ENCODE measurements at places on chromosomes 16 and 17.

GRCh38 chr17:19812407-19812806 is 55.3 kb downstream of the ULK2 start:
- no peak for DNase-seq

DNA sequence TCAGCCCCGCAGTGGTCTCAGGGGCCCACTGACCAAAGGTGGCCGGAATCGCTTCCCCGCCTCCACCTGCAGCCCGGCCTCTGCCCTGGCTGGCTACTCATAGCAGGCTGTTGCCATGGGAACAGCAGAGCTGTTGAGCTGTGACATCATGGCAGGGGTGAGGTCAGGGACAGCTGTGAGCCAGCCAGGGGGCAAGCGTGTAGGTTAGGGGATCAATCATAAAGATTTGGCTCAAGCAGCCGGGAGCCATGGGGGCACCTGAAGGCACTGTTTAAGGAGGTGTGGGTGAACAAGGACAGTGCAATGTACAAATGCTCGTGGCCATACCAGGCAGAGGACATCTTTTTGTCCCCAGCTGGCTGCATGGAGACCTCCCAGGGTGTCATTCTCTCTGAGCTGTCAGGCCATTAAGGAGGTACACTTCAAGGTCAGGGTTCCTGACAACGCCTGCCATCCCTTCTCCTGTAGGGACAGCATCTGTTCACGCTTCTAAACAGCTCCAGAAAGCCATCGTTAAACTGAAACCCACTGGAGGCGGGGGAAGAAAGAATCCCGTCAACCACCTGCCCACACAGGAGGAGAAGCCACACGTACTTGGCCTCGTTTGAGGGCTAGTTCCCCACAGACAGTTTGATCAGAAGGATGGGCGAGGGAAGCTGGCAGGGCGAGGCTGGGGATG is at the start of gene CEP295NL:
Gene CEP295NL, minus strand, starts transcription at position 101 of the 679 bp plus-strand sequence. CDS start 1,373 bp downstream, outside the sequence.
- DNase-seq: no peak

GRCh38 chr17:4304417-4305027 is 40.7 kb upstream of the ANKFY1 start:
- DNase-seq: peak; percentile 20

DNA sequence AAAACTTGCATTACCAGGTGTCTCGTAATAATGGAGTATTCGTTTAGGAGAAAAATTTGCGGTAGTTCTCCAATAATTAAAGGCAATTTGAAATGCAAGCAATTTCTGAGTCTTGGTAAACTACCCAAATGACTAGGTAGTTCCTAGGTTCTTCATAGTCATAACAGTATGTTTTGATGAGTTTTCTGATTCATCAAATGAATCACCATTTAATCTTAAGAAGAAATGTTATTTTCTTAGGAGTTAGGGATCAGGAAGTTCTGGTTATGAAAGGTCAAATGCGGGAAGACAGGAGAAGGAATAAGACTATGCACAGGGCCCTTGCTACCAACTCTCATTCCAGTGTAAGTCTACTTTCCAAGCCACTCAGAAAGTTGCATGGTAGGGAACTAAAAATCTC is 221.5 kb upstream of the SOX9 start:
- no peak for DNase-seq

GRCh38 chr16:72942021-72942420 is 105.9 kb downstream of the ZFHX3 start:
- no peak for DNase-seq

GRCh38 chr17:4003501-4004421 is 39.5 kb upstream of the ATP2A3 start:
- DNase-seq: no peak

- DNase-seq: no peak
Measured at GRCh38 chr17:59842901-59843652, 49.7 kb downstream of the TUBD1 start.

DNA sequence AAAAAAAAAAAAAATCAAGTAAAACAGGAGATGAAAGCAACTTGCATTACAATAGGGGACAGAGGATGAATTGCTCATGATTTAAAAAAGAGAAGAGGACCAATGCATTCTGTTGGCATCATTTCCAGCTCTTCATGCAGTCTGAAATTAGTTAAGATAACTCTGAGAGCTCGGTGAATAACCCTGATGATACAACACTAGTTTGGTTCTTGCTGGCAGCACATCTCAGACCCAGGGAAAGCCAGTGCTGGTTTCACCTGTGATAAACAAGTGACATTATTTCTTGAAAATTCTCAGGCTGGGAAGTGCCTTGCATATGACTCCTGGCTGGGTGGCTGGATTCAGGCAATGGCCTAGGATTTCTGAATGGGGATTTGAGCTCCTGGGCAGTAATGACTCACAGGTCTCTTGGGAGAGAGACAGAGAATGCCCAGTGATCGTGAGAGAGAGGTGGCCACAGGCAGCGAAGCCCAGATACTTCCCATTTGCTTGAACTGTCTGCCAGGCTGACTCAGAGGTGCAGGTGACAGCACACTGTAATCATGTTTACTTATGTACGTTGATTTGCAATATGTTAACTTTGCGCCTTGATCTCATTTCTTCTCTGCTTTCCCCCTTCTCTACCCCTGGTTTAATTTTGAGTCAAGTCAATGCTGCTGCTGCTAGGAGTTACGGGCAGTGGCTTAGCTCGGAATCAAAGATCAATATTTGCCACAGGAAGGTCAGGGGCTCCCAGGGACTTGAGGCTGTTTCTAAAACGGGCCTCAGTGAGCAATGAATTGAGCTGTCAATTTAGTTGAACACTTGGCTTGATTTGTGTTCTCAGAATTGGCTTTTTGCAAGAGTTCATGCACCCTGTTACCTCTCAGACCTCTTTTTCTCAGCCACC is 27.1 kb downstream of the ARSG start:
- peak; percentile 9 for DNase-seq

DNA sequence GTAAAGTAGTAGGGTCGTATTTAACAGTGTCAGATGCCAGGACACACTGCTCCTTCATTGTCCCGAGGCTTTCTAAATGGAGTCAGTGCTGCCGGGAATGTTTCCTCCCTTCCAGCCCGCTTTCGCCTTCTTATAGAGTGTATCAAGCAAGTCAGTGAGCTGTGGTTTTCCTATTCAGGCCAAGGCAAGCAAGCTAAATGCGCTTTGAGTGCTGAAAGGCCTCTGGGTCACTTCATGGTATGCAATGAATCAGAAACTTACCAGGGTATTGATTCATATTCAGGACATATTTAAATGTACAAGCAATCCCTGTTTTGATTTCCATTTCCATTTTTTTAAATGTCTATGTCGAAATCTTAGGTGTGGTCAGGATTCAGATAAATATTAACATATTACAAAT is 327.9 kb upstream of the SOX9 start:
- DNase-seq: no peak

DNA sequence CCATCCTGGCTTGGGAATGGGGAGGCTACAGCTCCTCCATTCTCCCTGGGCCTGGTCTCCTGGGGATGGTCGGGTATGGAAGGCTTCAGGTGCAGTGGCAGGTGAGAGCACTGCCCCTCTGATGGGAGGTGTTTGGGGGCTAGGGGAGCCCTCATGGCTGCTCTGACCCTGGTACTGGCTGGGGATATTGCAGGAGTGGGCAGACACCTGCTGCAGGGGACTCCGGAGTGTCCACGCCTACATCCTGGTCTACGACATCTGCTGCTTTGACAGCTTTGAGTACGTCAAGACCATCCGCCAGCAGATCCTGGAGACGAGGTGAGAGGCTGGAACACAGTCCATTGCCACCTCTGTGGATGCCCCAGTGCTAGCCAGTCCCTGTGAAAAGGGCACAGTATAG is 8.8 kb downstream of the RASL10B start:
- no peak for DNase-seq

GRCh38 chr16:7755347-7755882 is 422.8 kb downstream of the RBFOX1 start:
- no peak for DNase-seq

- no peak for DNase-seq
Measured at GRCh38 chr17:19883537-19884215, 15.9 kb upstream of the ULK2 start.

GRCh38 chr17:30433514-30433913 is 43.7 kb upstream of the GOSR1 start:
- peak; percentile 78 for DNase-seq

- DNase-seq: no peak
Measured at GRCh38 chr17:38418062-38418692, 10.1 kb upstream of the ARHGAP23 start.

DNA sequence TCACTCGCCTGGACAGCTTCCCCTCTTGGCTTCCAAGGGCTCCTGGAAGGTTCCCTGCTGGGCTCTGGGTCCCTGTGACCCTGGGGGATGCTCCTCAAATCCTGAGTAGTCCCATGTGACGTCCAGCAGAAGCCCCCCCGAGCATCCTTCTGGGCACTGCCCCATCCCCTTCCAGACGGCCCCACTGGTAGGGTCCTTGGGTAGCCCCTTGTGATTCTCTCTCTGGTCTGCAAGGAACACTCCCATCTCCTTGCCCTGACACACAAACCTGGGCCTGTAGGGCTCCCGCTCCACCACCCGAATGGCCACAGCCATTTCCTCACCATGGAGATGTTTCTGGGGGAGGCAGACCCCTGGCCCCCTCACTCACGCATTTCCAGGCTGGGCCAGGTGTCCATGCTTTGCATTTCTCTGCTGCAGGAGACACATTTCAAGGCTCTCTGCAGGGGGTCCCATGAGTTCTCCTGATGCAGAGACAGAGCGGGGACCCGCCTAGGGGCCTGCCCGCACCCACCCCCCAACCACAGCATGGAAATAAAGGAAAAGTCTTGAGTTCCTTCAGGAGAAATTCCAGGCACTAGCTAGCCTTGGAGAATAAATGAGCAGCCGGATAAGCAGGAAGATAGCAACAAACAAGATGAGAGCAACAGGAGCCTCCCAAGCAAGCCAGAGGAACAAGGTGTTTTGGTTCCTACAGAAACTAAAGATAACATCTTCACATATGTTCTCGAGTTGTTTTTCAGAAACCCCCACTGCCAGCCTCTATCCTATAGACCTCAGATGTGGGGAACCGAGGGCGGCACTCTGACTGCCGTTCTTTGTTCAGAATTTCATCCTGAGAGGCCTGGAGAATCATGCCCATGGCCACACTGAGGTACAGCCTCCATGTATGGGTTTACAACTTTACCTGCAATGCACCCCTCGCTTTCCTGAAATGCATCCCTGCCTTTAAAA is 128.8 kb downstream of the MGAT5B start:
- no peak for DNase-seq

- DNase-seq: no peak
Measured at GRCh38 chr16:54282202-54282927, 4.2 kb downstream of the IRX3 start.

GRCh38 chr16:56625943-56626654 is 518 bp downstream of the MT1E start:
- no peak for DNase-seq

DNA sequence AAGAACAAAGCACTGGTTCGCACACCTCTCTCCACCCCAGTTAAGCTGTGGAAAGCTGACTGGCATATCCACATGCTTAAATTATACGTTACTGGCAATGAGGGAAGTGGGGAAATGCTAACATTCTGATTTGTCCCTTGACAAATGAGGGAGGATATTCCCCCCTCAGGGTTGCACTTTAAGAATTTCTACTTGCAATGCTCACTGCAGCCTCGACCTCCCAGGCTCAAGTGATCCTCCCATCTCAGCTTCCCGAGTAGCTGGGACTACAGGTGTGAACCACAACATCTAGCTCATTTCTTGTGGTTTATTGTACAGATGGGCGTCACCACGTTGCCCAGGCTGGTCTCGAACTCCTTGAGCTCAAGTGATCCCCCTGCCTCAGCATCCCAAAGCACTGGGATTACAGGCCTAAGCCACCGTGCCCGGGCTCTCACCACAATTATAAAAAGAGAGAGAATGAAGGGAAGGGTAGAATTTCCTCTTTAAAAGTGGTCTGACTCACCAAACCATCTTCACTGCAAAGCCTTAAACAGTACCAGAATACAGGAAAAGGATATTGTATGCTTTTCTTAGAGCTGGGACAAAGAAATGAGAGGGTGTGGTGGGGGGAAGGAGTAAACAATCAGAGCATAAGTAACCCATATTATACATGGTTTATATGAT is 38.9 kb downstream of the KANSL1 start:
- DNase-seq: no peak

DNA sequence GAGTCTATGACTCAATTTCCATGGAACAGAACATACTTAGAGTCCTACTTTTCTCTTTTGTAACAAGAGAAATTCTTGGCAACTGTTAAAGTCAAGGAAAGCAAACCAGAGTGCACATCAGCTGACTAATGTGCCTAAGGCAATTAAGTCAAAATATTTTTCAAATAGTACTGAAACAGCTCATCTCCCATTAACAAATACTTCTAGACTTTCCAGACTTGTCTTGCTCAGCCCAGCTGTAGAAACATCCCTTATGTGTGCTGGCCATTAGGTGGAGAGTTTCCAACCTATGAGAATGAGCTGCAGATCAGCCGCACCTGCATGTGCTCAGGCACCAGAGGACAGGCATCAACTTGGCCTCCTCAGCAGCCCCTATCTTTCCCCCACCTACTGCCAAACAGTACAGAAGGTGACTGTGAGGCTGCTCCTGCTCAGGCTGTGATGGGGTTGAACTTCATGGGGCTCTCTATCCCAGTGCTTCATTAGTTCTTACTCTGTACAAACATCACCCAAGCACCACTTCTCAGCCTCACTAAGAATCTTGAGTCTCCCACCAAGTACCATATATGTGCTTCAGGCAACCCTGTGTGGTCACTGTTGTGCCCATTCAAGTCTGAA is 32.2 kb downstream of the TEX2 start:
- DNase-seq: no peak

- no peak for DNase-seq
Measured at GRCh38 chr16:89821438-89822187, 5.2 kb upstream of the FANCA start.

DNA sequence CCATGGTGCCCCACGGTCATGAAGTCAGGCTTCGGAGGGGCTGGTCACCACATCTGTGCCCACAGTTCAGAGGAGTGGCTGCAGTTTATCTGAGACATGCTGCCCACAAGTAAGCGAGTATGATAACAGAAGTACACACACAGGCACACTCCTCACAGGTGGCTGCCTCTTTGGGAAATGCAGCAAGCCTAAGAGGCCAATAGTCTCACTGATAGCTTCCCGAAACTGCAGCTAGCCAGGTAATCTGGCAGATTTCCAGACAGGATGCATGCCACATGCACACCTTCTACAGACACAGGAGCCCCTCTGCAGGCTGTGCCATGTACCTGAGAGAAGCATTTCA is 12.6 kb upstream of the GFOD2 start:
- DNase-seq: no peak

DNA sequence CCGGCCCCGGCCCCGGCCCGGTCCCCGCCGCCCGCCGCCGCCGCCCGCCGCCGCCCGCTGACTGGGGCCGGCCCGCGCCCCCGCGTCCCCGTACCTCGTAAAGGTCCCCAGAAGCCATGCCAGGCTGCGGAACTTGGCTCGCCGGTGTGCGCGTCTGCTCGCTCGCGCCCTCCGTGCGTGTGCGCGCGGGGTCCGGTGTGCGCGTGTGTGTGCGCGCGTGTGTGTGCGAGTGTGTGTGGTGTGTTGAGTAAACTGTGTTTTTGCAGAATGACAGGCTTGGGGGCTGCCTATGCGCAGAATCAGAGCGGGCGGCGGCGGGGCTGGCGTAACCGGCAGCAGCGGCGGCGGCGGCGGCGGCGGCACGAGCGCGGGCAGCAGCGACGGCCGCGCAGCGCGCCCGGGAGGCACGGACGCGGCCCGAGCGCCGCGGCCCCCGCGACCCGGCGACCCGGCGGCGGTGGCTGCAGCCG is 307 bp downstream of the CDYL2 start:
- DNase-seq: no peak

Measured in NCI-H345 (cell line).